ENCODE measurements at places on chromosomes 6 and 20.

DNA sequence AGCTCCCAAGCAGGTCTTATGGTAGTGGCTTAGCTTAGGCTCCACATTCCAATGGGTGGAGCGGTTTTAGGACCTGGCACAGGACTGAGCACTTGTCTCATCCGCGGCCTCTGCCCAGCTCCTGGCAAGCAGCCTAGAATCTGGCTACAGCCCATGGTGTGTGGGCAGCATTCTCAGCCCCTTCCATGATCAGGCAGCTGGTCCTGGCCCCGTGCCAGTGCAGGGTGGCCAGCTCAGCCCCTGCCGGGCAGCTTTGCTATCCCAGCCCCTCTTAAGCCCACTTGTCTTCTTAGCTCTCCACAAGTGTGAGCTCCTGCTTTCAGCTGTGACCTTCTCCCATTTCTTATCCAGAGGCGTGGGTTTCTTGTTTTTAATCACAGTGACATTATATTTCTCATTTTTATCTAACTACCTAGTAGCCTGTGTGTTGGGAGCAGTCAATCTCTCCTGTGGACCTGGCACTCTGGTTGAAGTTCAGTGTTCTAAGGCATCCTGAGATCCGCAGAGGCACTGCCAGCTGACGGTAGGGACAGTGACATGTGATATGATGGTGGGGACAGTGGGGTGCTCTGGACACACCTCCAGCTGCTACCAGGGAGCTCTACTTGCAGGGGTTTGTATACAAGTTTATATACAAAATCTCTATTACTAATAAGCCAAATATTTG is 119.9 kb upstream of the PRND start:
- DNase-seq: no peak

GRCh38 chr20:58583176-58583575 is 67.9 kb upstream of the STX16 start:
- DNase-seq: no peak

GRCh38 chr20:8967641-8968245 is 101.1 kb upstream of the PLCB4 start:
- DNase-seq: no peak

- DNase-seq: no peak
Measured at GRCh38 chr6:39188571-39188970, 40.7 kb downstream of the KCNK5 start.

GRCh38 chr20:58864346-58864745 is 11.8 kb downstream of the GNAS start:
- DNase-seq: no peak

Data from progenitor cell of endocrine pancreas (in vitro differentiated cells).